ENCODE measurements at places on chromosomes 6 and 20.

DNA sequence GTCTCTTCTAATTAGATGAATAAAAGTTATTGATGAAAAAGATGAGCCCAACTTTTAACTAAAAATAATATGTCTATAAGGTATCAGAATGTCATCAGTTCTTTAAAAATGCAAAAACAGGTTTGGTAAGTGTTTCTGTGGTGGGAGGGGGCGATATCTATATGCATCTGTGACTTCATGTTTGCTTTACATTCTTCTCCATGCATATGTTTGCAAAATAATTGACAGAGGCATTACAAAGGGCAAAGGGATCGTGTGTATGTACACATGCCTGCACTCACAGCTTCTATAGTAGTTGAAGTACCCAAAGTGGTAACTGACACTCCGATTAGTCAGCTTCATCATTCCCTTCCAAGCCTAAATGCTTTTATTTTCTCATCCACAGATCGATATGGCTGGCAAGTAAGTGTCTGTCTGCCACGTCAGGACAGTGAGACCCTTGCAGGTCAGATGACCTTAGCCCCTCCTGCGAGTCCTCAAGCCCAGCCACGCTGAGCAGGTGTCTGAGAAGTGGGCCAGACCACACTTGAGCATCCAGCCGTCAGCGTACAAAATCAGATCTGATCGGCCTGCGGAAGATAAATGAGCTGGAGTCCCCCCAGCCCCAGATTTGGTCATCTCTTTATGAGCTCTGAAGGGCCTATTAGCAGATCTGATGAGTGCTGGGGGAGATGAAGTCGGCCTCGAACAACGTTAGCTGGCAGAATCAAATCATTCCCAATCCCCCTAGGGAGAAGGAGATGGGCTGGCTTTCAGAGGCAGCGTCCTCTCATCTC is 369.1 kb downstream of the MAFB start:
- no peak for DNase-seq

- DNase-seq: no peak
Measured at GRCh38 chr6:168239044-168239773, 80.4 kb downstream of the DACT2 start.

- no peak for DNase-seq
Measured at GRCh38 chr6:159065091-159065490, 20.3 kb upstream of the TAGAP start.

GRCh38 chr6:112205427-112206109 is 48.8 kb downstream of the LAMA4 start:
- peak; percentile 45 for DNase-seq

GRCh38 chr6:2782356-2782708 is 17.1 kb downstream of the WRNIP1 start:
- no peak for DNase-seq

DNA sequence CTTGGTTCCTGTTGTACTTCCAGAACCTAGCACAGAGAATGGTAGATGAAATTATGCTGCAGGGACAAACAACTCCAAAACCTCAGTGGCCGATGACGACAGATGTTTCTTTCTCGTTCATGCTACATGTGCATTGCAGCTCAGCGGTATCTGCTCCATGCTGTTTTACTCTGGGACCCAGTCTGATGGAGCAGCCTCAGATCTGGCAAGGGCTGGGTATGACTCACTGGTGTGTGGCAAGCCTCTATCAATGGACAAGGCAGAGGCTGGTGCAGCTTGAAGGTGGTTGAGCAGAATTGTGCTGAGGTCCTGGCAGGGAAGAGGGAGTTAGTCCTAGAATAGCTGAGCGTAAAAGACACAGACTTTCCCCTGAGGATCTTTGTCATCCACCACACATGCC is 10.3 kb upstream of the BLCAP start:
- DNase-seq: peak; percentile 55

DNA sequence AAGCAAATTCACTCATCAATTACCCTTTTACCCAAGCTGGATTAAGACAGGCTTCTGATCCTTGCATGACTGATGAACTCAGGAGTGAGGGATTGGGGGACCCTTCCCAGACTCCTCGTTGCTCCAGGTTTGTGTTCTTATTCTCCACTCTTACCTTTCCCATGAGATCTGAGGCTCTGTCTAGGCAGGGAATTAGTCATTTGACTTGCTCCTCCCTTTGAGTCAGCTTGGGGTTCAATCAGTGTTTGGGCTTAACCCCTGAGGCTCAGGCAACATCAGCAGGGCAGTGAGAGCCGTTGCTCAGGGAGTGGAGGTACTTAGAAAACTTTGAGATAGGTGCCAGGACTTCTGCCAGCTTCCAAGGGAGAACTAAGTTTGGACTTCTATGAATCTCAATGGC is 20.7 kb upstream of the TOX2 start:
- DNase-seq: peak; percentile 24

All from IMR-90 (cell line).